ENCODE measurements at places on chromosomes 12 and 14.

DNA sequence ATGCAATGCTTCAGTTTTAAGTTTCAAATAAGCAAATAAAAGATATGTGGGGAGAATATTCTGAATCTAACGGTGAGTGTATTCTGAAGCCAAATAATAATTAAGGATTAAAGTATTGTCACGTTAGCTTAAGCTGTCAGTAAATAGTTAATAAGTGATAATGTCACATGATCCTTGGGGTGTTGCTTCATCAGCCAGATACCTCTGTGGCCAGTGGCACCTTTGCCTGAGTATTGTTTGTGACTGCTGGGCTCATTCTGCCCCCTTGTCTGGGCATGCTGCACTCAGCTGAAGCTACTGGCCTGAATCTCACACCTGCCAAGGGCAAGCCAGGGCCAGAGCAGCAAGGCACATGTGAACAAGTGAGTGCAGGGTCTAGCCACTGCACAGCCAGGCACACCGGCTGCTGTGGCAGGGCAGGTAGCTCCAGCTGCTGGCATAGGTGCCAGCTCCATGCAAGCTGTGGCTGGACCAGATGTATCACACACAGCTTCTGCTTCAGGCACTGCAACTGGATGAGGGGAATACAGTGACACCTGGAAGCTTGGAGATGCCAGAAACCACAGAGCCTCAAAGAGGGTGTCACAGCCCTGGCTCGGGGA lies 739.7 kb downstream of the SLC6A15 start:
- DNase-seq: no peak

DNA sequence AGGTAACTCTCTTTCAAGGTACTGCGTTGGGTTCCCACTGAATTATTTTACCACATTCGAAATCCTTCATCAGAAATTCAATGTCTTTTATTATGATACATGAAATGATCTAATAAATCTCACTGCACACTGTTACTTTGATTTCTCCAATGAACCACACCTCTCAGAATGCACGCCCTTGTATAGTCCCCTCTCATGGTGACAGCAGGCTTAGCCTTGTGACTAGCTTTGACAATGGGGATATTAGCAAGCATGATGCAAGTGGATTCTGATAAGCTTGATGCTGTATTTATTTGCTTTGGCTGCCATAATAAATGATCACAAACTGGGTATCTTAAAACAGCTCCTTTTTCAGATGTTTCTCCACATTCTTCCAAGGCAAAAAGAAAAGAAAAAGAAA lies 100.4 kb upstream of the ETV6 start:
- DNase-seq: no peak

DNA sequence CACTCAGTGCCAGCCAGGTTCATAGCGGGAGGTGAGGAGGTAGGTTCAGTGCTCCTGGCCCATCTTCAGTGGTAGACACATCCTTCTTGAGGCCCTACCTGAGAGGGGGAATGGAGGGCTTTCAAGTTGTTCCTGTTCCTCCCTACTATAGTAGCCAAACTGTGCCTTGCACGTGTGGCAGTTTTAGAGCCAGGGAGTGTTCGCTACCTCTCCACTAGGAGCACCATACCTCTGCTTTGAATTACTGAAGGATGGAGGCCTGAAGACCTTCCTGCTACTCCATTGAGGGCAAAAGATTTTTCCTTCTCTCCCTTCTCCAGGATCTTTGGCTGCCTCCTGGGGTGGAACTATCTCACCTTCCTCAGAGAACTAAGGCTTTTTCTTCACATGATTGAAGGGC lies 5.9 kb upstream of the ALG10 start:
- no peak for DNase-seq

GRCh38 chr12:107778383-107779025 lies 4.0 kb downstream of the ASCL4 start:
- DNase-seq: no peak

GRCh38 chr12:70721656-70722357 lies 84.6 kb upstream of the PTPRB start:
- DNase-seq: no peak

GRCh38 chr12:116381744-116382685 lies 104.5 kb upstream of the MED13L start:
- no peak for DNase-seq

GRCh38 chr12:83470749-83471148 lies 784.0 kb downstream of the TMTC2 start:
- DNase-seq: no peak

DNA sequence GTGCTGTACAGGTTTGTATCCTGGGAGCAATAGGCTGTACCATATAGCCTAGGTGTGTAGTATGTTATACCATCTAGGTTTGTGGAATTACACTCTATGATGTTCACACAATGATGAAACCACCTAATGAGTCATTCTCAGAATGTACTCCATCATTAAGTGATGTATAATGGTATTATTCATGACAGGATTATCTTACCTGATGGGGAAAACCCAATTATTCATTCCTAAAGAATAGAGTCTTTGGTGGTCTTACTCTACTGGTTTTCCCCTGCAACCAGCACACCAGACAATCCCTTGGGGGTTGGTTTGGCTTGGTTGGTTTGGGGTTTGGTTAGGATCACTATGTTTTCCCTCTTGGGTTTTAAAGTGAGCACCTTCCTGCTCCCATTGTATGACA lies 12.6 kb upstream of the OR10P1 start:
- DNase-seq: no peak

- DNase-seq: no peak
Measured at GRCh38 chr14:64706593-64707193, 2.5 kb downstream of the PLEKHG3 start.

DNA sequence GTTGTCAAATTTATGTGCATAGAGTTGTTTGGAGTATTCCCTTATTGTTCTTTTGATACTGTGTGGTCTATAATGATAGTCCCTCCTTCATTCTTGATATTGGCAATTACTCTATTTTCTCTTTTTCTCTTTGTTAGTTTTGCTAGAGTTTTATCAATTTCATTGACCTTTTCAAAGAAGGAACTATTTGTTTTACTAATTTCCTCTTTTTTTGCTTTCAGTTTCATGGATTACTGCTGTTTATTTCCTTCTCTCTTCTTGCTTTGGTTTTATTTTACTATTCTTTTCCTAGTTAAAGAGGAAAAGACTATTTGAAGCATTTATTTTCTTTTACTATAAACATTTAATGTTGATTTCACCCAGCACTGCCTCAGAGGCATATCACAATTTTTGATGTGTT lies 250.9 kb upstream of the PELI2 start:
- no peak for DNase-seq

DNA sequence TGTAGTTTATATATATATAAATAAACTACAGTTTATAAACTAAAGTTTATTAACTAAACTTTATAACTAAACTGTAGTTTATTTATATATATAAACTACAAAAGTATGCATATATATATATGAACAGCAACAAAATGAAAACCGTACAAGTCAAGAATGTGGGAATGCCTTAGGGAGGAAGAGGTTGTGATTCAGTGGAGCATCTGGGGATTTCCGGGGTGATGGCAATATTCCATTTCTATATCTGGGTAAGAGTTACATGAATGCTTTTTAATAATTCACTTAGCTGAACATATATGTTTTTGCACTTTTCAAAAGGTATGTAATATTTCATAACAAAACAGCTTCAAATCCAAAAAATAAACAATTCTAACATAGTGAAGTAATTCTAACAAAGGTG lies 30.1 kb upstream of the CAND1 start:
- no peak for DNase-seq

GRCh38 chr14:32513571-32514009 lies 184.5 kb downstream of the AKAP6 start:
- DNase-seq: no peak

- no peak for DNase-seq
Measured at GRCh38 chr12:17841496-17841895, 248.5 kb downstream of the RERGL start.

- no peak for DNase-seq
Measured at GRCh38 chr12:23827353-23827752, 122.1 kb downstream of the SOX5 start.

GRCh38 chr12:94148739-94149118 lies 352 bp downstream of the PLXNC1 start:
- no peak for DNase-seq

- no peak for DNase-seq
Measured at GRCh38 chr12:131094831-131095805, 141.4 kb downstream of the ADGRD1 start.

GRCh38 chr12:104763168-104763805 lies 194.8 kb downstream of the SLC41A2 start:
- no peak for DNase-seq

GRCh38 chr12:79351251-79351650 lies 339.5 kb downstream of the PAWR start:
- DNase-seq: no peak

- DNase-seq: no peak
Measured at GRCh38 chr14:63204407-63205043, at the start of gene RHOJ. TSS of gene RHOJ (plus strand) at chr14:63204443. CDS start at chr14:63204870, 427 bp downstream.

DNA sequence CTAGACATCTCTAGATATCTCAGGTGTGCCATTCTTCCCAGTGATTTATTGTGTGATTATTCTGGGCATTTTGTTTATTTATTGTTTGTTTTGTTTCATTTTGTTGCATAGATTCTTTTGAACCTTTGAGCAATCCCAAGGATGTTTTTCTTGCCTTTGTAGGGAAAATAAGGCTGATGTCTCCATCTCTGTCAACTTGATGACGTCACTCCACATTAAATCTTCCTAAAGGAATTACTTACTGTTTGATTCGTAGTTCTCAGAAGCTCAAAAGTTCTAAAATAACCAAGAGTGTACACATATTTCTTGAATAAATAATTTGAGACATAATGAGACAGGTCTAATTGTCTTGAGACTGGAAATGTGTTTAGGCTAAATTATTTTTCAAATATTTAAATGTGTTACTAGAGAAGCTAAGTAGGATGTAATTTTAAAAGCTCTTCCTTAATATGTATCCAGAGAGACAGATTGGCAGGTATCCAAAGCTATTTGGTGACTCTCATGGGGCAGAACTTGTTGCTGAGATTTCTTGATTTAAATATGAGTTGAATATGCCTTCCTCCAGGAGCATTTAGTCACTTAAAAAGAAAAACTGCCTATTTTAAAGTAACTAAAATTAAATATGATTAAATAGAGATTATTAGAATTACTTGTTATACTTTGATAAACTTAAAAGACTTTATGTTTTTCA lies 128.7 kb downstream of the CNTN1 start:
- DNase-seq: no peak

- peak; percentile 37 for DNase-seq
Measured at GRCh38 chr12:47397664-47398281, 308.1 kb downstream of the RPAP3 start.

DNA sequence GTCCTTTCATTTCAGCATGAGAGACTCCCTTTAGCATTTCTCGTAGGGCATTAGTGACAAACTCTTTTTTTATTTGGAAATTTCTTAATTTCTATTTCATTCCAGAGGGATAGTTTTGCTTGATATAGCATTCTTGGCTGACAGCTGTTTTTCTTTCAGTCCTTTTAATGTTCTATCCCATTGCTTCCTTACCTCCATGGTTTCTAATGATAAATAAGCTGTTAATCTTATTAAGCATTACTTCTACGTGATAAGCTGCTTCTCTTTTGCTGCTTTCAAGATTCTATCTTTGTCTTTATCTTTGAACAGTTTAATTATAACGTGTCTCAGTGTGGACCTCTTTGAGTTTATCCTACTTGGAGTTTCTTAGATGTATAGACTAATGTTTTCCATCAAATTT lies 11.6 kb upstream of the TMEM63C start:
- DNase-seq: no peak

GRCh38 chr14:106530423-106531107 lies 1004.2 kb downstream of the TMEM121 start:
- DNase-seq: peak; percentile 21

DNA sequence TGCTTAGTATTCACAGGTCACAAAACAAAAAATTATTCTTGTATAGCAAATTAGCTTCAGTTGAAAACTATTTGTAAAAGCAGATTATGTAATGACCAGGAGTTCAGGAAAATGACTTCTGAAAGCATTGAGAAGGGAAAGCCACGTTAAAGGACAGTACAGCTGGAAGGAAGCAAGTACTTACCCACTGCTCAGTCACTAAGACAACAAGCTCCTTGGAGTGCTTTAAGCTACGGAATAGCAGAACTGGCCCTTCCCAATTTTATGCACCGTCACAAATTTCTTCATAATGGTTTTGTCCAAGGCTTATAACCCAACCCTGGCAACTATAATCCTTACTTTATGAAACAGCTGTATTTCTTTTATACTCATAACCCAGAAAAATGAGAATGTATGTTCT lies 13.0 kb upstream of the SNAPC1 start:
- DNase-seq: no peak

GRCh38 chr12:19058235-19059021 lies 71.1 kb upstream of the PLEKHA5 start:
- DNase-seq: no peak

- no peak for DNase-seq
Measured at GRCh38 chr12:113006206-113006605, 27.9 kb downstream of the OAS2 start.

DNA sequence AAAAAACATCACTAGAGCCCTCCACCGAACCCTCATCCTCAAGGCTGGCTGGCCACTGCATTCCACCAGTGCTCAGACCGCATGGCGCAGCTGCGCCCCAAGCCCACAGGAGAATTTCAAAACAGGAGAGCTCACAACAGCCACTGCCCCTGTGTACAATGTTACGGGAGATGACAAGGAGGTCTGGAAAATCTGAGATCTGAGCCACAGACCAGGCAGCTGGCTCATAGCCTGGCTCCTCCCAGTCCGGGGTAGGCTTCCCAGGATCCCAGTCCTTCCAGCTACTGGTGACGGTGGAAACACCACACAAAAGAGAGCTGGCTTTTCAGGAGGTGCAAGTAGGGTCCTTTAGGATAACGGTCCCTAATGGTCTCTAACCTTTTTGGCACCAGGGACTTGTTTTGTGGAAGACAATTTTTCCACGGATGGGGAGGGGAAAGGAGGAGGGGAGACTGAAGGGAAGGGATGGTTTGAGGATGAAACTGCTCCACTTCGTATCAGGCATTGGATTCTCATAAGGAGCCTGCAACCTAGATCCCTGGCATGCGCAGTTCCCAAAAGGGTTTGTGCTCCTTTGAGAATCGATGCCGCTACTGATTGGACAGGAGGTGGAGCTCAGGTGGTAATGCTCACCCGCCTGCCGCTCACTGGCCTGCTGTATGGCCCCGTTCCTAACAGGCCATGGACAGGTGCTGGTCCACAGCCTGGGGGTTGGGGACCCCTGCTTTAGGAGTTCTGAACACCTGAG lies 23.0 kb upstream of the NRDE2 start:
- DNase-seq: no peak
